ENCODE measurements at places on chromosomes 7 and 10.

- peak; percentile 98 for DNase-seq
Observed at GRCh38 chr7:73715648-73716317, 3.7 kb downstream of the STX1A start.

GRCh38 chr10:64814201-64814600 lies 1293.0 kb downstream of the REEP3 start:
- DNase-seq, result no peak

GRCh38 chr7:2794836-2795636 lies 49.1 kb downstream of the GNA12 start:
- DNase-seq, result no peak

DNA sequence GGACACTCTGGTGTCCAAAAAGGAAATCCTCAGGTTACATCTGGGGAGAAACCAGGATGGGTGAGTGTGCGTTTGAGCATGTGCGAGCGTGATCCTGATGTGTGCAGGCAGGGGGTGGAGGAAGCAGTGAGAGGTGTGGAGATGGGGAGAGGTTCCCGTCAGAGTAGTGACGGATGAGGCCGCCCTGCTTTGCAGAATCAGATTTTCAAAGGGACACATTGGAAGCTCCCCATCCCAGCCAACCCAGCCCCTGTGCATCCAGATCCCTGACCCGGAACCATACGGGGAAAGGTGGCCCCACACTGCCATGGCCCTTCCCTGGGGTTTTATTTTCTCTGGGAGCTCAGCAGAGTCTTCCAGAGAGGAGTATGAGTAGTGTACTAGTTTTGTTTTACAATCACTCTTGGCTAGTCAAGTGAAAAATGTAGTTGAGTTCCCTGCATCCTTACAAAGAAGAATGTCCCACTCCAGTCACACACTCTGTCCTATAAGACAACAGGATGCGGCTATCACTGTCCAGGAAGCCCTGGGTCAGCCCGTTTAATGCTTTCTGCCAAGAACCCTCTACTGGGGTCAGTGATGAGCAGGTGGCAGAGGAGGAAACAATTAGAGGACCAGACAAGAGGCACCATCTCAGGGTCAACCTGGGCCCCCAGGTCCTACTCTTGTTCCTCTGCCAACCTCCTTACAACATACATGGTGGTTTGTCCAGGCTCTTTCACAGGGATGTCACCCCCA lies 46.8 kb upstream of the PDLIM1 start:
- DNase-seq, result peak; percentile 23

- DNase-seq, result no peak
Observed at GRCh38 chr10:89954061-89954460, 252.7 kb downstream of the KIF20B start.

- DNase-seq, result no peak
Observed at GRCh38 chr10:80603516-80603915, 65.8 kb downstream of the SH2D4B start.

- DNase-seq, result no peak
Observed at GRCh38 chr10:88962336-88962735, 9.8 kb upstream of the ACTA2 start.

DNA sequence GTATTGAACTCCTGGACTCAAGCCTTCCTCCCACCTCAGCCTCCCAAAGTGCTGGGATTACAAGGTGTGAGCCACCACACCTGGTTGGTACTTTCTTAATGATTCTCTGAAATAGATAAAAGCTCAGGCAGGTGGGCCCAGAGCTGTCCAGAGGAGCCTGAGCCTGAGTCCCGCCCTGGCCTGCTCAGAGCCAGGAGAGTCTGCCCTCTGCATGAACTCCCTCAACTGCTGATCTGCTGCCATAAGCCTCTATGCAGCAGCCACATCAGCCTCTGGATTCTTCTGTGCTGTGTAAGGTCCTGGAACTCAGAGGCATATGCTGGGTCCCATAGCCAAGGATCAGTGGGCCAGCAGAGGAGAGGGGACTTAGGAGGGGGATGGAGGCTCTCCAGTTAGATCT lies 23.1 kb upstream of the DDIT4 start:
- DNase-seq, result peak; percentile 31
